ENCODE measurements at places on chromosomes 5 and 9.

GRCh38 chr5:102866237-102866600 is 111.1 kb downstream of the PAM start:
- DNase-seq, result no peak

DNA sequence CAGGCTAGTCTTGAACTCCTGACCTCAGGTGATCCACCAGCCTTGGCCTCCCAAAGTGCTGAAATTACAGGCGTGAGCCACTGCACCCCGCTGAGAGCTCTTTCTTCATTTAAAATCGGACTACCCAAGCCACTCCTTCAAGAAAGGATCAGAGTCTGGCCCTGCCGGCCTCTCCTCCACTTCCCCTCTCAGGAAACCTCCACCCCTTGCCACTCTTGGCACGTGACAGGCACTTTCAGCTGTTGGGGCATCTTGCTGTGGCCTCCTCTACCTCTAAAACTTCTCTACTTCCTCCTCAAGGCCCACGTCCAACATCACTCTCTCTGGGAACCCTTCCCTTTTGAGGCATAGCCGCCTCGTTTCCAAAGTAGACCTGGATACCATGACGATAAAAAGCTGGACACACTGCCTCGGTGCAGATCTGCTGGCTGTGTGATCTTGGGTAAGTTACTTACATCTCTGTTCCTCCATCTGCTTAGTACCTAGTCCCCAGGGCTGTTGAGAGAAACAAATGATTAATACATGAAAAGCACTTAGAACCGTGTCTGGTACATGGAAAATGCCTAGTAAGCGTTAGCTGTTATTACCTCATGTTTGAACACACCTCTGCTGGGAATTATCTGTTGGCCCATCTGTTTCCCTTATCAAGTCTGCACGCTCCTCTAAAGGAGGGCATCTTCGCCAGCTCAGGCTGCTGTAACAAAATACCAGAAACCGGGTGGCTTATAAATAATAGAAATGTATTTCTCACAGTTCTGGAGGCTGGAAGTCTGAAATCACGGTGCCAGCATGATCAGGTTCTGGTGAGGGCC is 55.3 kb downstream of the SMIM23 start:
- DNase-seq, result no peak

DNA sequence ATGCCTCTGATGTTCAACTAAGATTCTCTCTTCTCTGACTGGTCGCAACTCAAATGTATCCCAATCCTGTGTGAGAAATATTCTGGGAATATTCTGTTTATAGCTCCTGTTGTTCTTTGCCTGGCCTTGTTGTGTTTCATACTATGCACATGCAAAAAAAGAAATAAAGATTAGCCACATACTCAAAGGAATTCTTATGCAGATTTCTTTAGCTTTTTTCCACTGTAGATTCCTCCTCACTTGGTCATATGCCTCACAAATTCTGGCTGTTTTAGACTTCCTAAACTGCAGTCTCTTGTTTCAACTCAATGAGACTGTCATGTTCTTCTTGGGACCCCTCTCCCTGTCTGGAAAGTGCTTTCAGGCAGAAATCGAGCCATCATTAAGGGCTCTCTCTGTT is 217.5 kb upstream of the SH3GL2 start:
- no peak for DNase-seq

DNA sequence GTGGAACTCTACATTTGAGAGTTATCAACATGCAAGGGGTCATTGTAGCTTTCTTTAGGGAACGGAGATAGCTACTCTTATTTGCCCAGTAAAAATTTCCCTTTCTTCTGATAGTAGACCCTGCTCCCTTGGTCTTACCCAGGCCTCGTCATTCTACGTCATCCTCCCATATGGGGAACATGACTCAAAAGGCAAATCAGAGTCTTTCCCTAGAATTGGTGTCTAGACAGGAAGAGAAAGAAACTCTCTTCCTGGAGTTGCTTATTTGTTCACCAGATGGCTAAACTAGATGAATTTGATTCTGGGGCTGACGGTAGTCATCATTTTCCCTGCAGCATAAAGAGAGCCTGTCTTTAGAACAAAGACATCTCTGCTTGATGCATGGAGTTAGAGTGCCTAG is 12.2 kb upstream of the SLC38A9 start:
- DNase-seq, result no peak

GRCh38 chr5:81353189-81353588 is 40.7 kb downstream of the ACOT12 start:
- DNase-seq, result no peak

- DNase-seq, result no peak
Observed at GRCh38 chr5:67289763-67290521, 93.3 kb upstream of the CD180 start.

DNA sequence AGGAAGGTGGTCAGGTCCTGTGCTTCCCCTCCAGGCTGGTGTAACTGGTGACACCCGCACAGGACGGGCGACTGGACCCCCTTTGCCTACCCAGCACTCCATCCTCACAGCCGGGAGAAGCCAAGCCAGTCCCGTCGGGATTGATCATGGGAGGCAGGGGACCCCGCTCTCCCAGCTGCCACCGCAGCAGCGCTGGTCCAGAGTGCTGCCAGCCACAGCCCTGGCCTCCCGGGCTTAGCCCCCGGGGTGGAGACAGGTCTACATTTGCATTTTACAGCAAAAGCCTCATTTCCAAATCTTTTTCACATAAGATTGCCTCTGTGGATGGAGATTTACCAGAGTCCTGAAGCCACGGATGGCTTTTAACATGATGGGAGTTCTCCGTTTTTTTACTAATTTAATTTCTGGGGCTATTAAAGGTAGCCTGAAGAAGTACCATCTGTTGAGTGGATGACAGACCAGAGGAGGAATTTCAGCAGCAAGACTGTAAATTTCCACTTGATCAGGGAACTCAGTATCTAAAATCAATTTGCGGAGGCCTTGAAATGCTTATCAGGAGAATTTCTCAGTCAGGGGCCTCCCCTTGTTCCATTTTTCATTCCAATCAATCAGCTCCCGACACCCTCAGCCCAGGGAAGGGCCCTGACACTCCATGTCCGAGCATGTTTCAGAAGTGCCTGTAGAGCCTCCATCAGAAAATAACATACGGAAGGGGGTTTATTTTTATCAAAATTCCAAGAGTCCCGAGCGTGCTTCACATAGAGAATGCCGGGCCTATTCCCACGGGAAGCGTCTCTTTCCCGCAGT is 80.6 kb downstream of the OLFM1 start:
- no peak for DNase-seq

DNA sequence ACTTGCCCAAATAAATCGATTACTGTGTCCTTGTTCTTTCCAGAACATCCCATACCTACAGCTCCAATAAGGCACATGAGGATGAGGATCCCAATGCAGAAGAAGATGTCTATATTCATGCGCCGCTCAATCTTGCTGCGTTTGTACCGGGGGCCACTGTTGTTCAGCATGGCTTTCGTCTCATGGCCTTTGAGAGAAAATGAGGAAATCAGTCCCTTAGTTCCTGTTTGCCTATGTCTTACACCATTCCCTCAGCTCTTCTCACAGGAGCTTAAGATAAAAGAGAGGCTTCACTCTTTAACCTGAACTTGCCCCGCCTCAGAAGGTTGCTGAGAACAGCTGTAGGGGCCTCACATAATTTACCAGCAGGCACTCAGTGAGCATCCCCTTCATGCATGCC is 211.6 kb downstream of the ATP10B start:
- no peak for DNase-seq

- no peak for DNase-seq
Observed at GRCh38 chr5:168578538-168579487, at the start of gene PANK3. TSS of gene PANK3 (minus strand) at chr5:168579368. CDS start at chr5:168579283, 85 bp downstream.

- DNase-seq, result no peak
Observed at GRCh38 chr5:162473041-162473714, 405.6 kb downstream of the GABRG2 start.

Measured in stimulated activated CD4-positive, alpha-beta T cell treated with anti-CD3 and anti-CD28 coated beads, Interleukin-1b, Interleukin-23, amount 100 ng/mL, for 1 hour (primary cell).